Stomach (tissue), 19 donors: ENCODE measurements at places on chromosomes 3 and 15. TPM values are rescaled to one million over a fixed set of nuclear protein-coding genes. Genes with fewer than 3 reads are reported as not detected.

DNA sequence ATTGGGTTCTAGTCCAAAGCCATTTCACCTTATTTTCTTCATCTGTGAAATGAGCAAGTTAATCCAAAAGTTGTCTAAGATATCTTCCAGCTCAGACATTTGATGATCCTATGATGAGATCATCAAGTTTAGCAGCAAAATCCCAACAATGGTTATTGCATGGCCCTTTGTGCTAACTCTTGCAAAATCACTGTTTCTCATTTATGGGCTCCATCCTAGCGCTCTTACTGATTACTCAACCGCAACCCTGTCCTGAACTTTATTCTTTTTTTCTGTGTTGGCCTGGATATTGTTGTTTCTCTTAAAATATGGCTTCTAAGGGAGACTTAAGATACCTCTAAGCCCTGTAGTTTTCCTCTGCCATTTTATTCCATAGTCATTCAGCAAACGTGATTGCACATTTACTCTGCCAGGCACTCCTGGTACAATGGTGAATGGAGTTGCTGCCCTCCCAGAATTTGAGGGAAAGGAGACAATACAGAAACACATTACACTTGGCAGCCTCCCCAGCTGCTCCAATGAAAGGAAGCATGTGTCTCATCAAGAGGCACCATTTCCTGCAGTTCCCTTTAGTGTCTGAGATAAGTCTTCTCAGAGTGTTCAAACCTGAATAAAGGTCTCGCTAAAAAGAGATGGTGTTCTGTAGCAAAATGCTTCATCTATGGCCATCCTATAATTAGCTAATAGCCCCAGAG lies 4.4 kb downstream of the GXYLT2 start:
- H3K36me3 ChIP-seq: no peaks in the 10 kb centered on the region
- H3K27ac ChIP-seq: peak overlapping the region; percentile 22
- H3K27me3 ChIP-seq: no peaks in the 10 kb centered on the region
- no peak for DNase-seq

GRCh38 chr3:53040351-53040820 lies 5.5 kb downstream of the SFMBT1 start:
- H3K4me1 ChIP-seq: peaks cover 16% of the 10 kb centered on the region
- H3K36me3 ChIP-seq: no peaks in the 10 kb centered on the region
- no peak overlapping the region for H3K4me3 ChIP-seq
- no peak overlapping the region for H3K27ac ChIP-seq

Gene NRG4
- total RNA-seq: 42.0 TPM

GRCh38 chr3:100195375-100195774 lies 65.4 kb upstream of the TBC1D23 start:
- H3K27me3 ChIP-seq: no peaks in the 10 kb centered on the region
- H3K27ac ChIP-seq: no peak overlapping the region
- no peaks in the 10 kb centered on the region for H3K36me3 ChIP-seq
- H3K4me1 ChIP-seq: no peaks in the 10 kb centered on the region
- no peak overlapping the region for H3K4me3 ChIP-seq

DNA sequence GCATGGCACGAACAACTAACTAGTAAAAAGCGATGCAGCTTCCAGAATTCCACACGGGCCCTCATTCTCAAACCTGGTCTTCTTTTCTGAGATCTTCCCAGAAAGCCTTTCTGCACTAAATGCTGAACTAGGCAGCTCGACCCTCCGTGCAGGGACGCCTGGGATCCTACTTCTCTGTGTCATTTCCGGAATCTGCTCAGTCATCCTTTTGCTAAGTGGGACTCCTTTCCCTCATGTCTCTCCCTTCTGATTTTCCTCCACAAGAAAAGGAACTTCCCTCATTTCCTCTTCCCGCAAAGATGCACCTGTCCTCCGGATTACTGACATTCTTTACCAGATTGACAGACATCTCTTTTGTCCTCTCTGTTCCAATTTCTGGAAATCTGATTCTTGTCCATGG lies 9.2 kb upstream of the HES1 start:
- peaks cover 54% of the 10 kb centered on the region for H3K4me1 ChIP-seq
- no peak overlapping the region for H3K4me3 ChIP-seq
- no peak overlapping the region for H3K27ac ChIP-seq
- no peak for DNase-seq

Gene COX5A
- 128 TPM for total RNA-seq

GRCh38 chr3:141261472-141262307 lies 30.1 kb downstream of the PXYLP1 start:
- H3K4me1 ChIP-seq: no peaks in the 10 kb centered on the region
- H3K36me3 ChIP-seq: peaks cover 17% of the 10 kb centered on the region
- no peak overlapping the region for H3K27ac ChIP-seq
- no peak overlapping the region for H3K4me3 ChIP-seq

- no peak overlapping the region for H3K4me3 ChIP-seq
- no peaks in the 10 kb centered on the region for H3K27me3 ChIP-seq
- H3K4me1 ChIP-seq: no peaks in the 10 kb centered on the region
- peaks cover 81% of the 10 kb centered on the region for H3K36me3 ChIP-seq
Observed at GRCh38 chr3:31629054-31629453, 96.3 kb downstream of the STT3B start.

DNA sequence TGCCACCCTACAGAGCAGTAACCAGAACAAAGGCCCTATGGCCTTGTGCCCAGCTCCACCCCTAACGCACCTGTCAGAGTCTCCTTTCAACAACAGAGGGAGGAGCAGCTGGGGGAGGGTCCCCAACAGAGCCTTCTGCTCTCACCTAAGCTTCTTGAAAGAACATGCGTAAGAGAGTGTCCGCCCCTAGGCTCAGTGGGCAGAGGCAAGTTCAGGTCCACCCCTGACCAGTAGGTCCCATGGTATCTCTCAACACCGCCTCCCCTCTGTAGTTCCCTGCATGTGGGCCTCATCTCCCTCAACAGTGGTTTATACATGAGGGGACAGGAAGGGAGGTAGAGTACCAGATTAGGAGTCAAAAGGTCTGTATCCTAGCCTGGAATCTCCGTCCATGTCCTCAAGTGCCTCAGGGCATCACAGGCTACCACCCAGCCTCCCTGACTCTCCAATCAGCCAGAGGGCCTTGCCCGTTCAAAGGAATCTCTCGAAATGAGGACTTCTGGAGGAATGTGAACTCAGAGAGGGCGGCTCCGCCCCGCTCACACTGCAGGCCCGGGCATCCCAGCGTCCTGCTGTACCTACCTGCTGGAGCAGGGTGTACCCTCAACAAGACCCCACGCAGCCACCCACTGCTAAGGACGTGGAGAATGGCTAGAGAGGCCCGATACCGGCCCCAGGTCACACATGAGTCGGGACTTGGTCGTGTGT lies 680 bp downstream of the POC1A start:
- DNase-seq: no peak
- H3K4me1 ChIP-seq: peaks cover 19% of the 10 kb centered on the region
- H3K27me3 ChIP-seq: no peaks in the 10 kb centered on the region
- H3K27ac ChIP-seq: peak overlapping the region; percentile 95
- peak overlapping the region; percentile 74 for H3K4me3 ChIP-seq
- H3K36me3 ChIP-seq: no peaks in the 10 kb centered on the region

- DNase-seq: no peak
- H3K27me3 ChIP-seq: no peaks in the 10 kb centered on the region
- H3K36me3 ChIP-seq: no peaks in the 10 kb centered on the region
- H3K27ac ChIP-seq: no peak overlapping the region
Observed at GRCh38 chr3:33211444-33211843, 7.2 kb downstream of the SUSD5 start.

DNA sequence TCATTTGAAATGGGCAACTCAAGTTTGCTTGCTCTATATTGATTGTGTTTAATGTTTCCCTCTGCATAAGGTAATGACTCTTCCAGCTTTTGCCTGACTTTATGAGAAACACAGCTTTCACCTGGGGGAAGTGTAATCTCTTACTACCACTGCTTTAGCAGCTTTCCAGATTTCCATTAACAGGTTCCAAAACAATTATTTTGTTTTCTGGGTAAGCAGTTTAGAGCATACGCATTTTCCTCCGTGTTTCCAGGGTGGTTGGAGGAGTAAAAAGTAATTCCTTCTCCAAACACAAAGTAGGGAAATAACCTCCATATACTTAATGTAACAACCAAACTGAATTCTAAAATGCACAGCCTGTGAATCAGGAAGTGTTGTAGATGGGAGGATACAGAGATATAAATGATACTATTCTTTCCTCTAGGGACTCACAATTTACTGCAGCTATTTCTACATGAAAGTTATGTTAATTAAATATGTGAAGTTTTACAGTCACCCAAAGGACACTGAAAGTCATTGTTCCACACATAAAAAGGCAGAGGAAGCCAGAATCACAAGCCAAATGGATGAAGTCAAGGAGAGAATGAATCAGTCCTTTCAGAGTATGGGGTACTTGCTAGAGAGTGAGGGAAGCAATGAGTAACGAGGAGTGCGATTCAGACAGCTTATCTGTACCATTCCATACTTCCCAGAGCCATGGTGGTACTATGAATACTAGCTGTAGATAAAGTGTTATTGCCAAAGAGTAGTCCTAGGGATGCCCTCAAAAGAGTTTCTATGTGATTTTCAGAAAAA lies 16.6 kb downstream of the ST3GAL6 start:
- DNase-seq: no peak
- H3K4me1 ChIP-seq: peaks cover 53% of the 10 kb centered on the region
- no peak overlapping the region for H3K4me3 ChIP-seq
- no peak overlapping the region for H3K27ac ChIP-seq

Gene PLA2G4D
- total RNA-seq: not detected

GRCh38 chr3:2250783-2251182 lies 152.1 kb downstream of the CNTN4 start:
- DNase-seq: no peak
- no peaks in the 10 kb centered on the region for H3K36me3 ChIP-seq
- H3K27me3 ChIP-seq: no peaks in the 10 kb centered on the region
- no peak overlapping the region for H3K4me3 ChIP-seq
- no peak overlapping the region for H3K27ac ChIP-seq

Gene SLCO2A1
- total RNA-seq: 11.2 TPM

Gene HYKK
- total RNA-seq: 7.6 TPM

- H3K4me3 ChIP-seq: no peak overlapping the region
- H3K27me3 ChIP-seq: no peaks in the 10 kb centered on the region
- H3K27ac ChIP-seq: no peak overlapping the region
Observed at GRCh38 chr3:38306941-38307340, 24.8 kb downstream of the SLC22A14 start.

- H3K4me3 ChIP-seq: no peak overlapping the region
- no peaks in the 10 kb centered on the region for H3K27me3 ChIP-seq
- no peak overlapping the region for H3K27ac ChIP-seq
- no peaks in the 10 kb centered on the region for H3K4me1 ChIP-seq
- no peak for DNase-seq
Observed at GRCh38 chr3:150291515-150291914, 116.6 kb upstream of the TSC22D2 start.

Gene TUBGCP5
- 38.2 TPM for total RNA-seq

Gene DISP2
- total RNA-seq: not detected

Gene GRAMD2A
- total RNA-seq: not detected

- no peak overlapping the region for H3K4me3 ChIP-seq
- no peaks in the 10 kb centered on the region for H3K4me1 ChIP-seq
- no peaks in the 10 kb centered on the region for H3K27me3 ChIP-seq
Observed at GRCh38 chr15:70578196-70578595, 185.2 kb downstream of the UACA start.

GRCh38 chr3:13213911-13214846 lies 140.9 kb upstream of the IQSEC1 start:
- H3K36me3 ChIP-seq: no peaks in the 10 kb centered on the region
- no peak overlapping the region for H3K27ac ChIP-seq

DNA sequence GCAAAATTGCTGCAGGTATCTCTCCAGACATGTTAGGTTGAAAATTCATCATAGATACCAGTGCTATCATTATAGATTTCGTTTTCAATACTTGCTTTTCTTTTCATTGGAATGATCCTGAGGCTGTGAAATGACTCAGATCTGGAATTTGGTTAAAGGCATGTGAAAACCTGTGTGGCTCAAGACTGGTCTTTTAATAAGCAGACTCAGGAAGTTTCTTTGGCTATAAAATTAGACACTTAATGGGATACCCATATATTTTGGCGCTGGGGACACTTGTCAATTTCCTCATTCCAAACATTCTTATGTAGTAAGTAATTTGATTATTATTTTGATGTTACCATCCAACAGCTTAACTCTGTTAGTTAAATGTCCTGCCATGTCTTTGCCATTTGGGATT lies 1041.1 kb upstream of the GBE1 start:
- no peaks in the 10 kb centered on the region for H3K36me3 ChIP-seq
- H3K4me3 ChIP-seq: no peak overlapping the region
- H3K27me3 ChIP-seq: no peaks in the 10 kb centered on the region
- no peaks in the 10 kb centered on the region for H3K4me1 ChIP-seq
- no peak overlapping the region for H3K27ac ChIP-seq

DNA sequence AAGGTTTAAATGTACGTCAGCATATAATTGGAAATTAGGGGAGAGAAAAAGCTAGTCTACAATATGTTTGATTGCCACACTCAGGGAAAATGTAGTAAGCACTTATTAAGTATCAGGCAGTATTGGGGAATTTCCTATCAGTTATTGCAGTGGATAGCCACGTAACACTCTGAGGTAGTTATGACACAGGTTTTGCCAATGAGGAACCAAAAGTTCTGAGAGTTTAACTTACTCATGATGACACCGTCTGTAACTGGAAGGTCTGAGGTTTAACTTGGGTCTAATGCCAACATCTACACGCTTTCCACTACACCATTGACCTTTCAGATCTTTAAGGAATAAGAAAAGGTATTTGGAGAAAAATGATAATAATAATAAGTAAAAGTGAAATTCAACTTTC lies 89.5 kb downstream of the ZMAT3 start:
- no peaks in the 10 kb centered on the region for H3K27me3 ChIP-seq
- no peak for DNase-seq
- H3K4me1 ChIP-seq: no peaks in the 10 kb centered on the region
- H3K36me3 ChIP-seq: no peaks in the 10 kb centered on the region
- H3K27ac ChIP-seq: no peak overlapping the region
- no peak overlapping the region for H3K4me3 ChIP-seq

DNA sequence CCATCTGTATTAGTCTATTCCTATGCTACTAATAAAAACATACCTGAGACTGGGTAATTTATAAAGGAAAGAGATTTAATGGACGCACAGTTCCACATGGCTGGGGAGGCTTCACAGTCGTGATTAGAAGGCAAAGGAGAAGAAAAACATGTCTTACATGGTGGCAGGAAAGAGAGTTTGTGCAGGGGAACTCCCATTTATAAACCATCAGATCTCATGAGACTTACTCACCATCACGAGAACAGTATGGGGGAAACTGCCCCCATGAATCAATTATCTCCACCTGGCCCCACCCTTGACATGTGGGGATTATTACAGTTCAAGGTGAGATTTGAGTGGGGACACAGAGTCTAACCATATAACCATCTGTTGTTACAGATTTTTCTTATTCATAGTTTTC lies 42.1 kb upstream of the MB21D2 start:
- H3K4me3 ChIP-seq: no peak overlapping the region
- no peak overlapping the region for H3K27ac ChIP-seq
- no peak for DNase-seq
- no peaks in the 10 kb centered on the region for H3K36me3 ChIP-seq
- H3K27me3 ChIP-seq: no peaks in the 10 kb centered on the region
